ENCODE measurements at places on chromosomes 3 and 15.

- DNase-seq: no peak
Observed at GRCh38 chr3:49385617-49386016, 26.2 kb downstream of the RHOA start.

DNA sequence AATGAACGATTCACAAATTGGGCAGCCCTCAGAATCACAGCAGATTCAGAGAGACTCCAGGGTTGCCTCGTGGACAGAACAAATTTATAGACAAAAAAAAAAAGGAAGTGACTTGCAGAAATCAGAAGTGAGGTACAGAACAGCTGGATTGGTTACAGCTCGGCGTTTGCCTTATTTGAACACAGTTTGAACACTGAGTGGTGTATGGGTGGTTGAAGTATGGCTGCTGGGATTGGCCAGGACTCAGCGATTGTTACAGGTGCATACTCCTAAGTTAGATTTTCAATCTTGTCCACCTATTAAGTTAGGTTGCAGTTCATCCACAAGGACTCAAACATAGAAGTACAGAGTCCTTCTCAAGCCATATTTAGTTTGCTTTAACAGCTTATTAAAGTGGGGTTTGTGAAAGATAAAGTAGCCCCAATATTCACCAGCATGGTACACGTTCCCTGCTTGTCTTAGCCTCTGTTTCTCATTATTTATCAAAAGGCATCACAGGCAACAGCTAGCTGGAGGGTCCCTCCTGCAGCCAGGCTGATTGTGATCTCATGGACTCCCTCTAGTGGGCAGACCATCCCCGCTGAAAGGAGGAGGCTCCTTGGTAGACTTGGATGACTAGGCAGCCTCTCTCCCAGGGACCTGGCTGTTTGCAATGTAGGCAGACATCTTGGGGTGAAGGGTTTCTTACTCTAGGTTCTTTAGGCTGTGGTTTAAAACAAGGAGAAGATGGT, 17.6 kb upstream of the ALDH1L1 start:
- peak; percentile 56 for DNase-seq

DNA sequence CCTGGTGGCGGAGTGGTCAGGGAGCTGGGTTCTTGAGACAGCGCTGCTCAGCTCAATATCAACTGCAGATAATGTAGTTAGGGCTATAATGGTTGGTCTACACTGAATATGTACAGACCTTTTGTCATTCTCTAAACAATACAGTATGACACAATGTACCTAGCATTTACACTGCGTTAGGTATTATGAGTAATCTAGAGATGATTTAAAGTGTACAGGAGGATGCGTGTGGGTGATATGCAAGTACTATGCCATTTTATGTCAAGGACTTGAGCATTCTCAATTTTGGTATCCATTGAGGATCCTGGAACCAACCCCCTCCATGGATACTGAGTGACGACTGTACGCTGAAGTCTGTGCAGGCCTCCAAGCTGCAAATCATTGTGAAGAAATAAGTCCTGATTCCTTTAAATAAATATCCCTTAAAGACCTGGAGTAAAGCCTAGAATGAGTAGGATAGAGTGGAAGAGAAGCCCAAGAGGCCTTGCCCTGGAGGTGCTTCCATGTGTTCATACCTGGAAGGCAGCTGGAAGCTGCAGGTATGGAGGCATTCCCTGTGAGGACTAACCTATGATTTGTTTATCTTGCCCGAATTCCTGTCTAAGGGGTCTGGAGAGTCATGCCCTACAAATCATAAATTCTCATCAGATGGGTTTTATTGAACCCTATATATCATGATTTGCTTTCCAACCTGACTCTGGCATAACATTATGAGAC, 15.7 kb upstream of the RTP1 start:
- DNase-seq: no peak

DNA sequence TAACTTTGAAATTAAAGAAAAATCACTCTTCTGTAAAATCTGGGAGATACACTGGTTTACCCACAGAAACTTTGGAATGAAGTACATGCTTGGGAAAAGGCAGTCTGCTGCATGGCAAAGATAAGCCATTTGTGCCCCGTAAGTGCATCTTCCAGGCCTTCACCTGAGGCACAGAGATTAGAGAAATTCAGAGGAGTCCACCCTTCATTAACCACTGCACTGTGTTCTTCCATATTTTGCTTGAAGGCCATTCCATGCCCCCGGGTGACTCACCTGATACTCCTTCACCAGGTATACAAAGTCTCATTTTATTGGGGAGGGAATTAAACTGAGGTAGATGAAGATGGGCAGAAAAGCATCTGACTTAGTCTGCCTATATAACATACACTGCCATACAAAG, 53.0 kb downstream of the CMSS1 start:
- DNase-seq: no peak

DNA sequence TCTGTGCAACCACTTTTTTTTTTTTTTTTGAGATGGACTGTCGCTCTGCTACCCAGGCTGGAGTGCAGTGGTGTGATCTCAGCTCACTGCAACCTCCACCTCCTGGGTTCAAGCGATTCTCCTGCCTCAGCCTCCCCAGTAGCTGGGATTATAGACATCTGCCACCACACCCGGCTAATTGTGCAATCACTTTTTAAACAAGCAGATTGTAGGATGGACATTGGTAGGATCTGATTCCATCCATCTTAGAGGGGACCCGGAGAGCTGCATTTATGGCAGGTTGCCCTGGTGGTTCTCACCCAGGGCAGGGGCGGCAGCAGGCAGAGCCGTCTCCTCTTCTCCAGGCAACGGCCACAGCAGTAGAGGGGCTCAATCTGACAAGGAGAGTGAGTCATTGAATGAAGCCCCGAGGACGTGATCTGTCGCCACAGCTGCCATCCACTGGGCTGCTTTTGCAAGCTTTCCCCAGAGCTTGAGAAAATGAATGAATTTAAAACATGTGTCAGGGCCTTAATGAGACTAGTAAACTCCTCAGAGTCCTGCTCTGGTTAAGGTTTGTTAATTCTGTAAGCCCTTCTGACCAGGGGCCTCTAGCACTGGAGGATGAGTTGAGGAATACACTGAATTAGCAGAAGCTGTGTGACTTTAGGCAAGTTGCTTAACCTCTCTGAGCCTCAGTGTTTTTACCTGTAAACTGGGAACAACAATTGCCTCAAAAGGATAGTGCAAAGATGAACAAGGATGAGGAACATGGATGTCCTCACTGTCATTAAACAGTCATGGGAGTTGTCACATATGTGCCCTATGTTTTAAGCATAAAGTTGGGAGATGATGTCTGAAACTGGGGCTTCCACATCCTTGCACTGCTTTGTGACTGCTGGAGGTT, 129.1 kb downstream of the ASB7 start:
- no peak for DNase-seq
